COLO829 (cell line): ENCODE measurements at places on chromosomes 1 and 21.

DNA sequence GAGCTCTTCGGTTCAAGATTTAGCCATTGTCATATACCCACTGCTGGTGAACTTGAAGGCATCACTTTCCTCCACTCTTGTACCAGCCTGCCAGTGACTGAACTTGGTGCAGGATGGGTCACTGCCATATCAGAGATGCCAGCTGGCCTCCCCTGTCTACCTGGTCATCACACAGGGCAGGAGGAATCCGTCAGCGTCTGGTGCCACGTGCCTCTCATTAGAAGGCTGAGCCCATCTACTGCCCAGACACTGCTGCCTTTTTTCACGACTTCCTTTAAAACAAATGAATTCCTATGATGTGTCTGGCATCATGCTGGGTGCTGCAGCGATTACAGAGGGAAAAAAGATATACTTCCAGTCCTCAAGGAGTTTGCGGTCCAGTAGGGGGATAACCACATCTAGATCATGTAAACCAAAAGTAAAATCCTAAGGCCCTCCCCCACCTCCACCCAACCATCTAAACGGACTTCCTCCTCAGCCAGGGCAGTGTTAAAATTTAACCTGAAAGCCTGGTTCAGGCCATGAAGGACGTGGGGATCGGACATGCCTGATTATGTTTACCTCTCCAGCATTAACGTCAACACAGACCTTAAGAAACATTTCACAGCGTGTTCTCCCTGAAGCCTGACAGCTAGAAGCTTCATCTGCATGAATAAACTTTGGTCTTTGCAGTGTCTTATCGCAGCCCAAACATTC, 29.2 kb upstream of the PDE9A start:
- DNase-seq, result no peak

DNA sequence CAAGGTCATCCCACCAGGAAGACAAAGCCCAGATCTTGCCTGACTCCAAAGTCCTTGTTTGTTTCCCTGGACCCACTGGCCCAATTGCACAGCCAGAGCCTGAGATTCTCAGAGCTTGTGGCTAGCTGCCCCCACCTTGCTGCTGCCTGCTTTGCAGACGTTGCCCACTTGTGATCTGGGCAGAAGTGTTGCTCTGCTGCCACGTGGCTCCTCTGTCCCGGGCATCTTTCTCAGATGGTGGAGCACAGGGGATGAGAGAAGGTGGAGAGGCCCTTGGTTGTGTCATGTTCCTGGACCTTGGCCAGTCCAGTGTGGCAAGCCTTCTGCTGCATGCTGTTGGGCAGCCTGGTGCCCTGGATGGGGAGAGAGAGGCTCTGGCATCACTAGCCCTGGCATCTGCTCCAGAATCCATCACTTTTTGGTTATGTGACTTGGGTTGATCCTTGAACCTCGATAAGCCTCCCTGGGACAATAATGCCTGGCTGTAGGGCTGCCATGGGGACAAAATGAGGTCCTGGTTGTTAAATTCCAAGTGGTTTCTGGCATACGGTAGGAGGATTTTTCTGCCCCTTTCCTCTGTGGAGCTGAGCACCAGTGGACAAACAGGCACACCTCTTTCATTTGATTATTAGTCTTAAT, 1.5 kb upstream of the NR0B2 start:
- DNase-seq, result no peak

DNA sequence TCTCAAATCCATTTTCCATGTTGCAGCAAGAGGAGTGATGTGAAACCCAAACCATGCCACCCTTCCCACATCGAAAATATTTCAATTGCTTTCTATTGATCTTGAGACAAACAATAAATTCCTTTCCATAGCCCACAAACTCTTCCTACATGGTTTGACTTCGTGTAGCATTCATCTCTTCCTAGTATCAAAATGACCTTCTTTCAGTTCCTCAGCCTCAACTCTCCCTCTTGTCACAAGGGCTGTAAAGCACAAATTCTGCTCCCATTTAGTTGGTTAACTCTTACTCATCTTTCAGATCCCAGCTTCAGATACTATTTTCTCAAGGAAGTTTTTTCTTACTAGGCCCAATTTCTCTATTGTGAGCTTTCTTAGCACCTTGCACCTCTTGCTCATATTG, 99.0 kb downstream of the ZNF281 start:
- no peak for DNase-seq

GRCh38 chr1:56073206-56073605, 506.2 kb downstream of the PLPP3 start:
- DNase-seq, result no peak

- no peak for DNase-seq
These were observed 711 bp downstream of the GADD45A start for GRCh38 chr1:67685558-67686266.

DNA sequence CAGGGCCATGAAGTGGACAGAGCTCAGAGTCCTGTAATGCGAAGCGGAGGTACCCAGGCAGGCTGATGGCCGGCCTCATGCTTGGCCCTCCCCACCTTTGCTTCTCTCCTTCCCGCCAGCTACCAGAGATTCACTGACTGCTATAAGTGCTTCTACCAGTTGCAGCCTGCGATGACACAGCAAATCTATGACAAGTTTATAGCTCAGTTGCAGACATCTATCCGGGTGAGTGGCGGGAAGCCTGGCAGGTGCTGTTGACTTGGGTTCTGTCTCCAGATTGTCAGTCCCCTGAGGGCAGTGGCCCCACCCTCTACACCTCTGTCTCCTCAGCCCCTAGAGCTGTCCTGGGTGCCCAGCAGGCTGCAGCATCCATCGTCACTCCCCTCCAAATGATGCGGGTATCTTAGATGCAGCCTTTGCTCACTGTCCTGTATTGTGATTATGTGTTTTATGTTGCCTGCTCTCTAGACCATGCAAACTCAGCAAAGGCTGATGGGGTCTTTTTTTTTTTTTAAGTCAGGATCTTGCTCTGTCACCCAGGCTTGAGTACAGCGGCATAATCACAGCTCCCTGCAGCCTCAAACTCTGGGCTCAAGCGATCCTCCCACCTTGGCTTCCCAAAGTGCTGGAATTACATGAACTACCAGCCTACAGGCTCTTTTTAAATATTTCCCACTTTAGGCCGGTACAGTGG, 9.6 kb upstream of the BGLAP start:
- DNase-seq, result no peak

GRCh38 chr1:61237659-61238358, 155.4 kb downstream of the NFIA start:
- DNase-seq, result no peak

GRCh38 chr21:45418301-45419071, 13.5 kb downstream of the COL18A1 start:
- DNase-seq, result no peak

DNA sequence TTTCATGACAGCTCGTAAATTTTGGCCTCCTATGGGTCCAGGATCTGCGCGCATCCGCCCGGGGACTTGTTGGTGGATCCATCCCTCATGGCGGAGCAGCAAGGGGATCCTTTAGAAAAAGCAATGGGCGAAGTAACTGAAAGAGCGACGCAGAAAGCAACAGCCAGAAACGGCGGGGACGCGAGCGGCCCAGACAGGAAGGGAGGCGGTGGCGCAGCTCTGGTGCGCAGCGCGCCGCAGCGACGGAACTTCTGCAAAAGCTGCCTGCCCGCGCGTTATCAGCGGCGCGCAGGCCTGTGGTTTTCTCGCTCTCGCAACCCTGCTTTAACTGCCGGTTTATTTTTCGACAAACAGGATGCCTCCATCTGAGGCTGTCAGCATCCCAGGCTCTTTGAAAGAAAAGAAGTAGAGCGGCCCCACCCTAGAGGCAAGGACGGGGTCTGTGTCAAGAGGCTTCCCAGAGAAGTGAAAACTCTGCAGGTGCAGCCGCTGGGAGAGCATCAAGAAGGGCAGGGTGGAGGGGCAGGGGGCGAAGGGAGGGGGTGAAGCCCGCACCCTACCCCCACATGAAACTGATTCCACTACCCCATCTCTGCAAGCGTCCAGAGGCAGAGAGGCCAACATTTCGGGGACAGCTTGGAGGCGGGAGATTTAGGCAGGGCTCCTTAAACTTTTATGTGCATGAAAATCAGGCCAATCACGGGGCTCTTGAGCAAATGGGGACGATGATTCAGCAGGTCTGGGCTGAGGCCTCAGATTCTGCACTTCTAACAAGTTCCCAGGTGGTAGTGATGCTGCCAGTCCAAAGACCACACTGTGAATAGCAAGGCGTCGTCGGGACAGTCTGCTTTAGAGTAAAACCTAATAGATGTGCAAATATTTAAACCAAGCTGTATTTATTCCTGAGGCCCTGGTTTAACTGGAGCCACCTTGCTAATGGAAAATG, 22.2 kb downstream of the RUNX1 start:
- DNase-seq, result no peak

GRCh38 chr1:230977761-230978490, 735 bp downstream of the TTC13 start:
- no peak for DNase-seq

DNA sequence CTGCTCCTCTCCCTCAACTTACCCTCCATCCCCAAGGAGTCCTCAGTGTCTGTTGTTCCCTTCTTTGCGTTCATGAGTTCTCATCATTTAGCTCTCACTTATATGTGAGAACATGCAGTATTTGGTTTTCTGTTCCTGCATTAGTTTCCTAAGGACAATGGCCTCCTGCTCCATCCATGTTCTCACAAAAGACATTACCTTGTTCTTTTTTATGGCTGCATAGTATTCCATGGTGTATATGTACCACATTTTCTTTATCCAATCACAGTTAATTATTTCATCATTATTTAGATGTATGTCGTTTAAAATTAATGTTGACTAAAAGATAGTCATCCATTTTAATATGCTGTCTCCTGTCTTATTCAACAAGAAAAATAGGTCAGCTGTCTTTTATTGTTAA, 134.1 kb downstream of the CRB1 start:
- DNase-seq, result no peak

- no peak for DNase-seq
These were observed 15.9 kb upstream of the SAMD11 start for GRCh38 chr1:907611-908451.

DNA sequence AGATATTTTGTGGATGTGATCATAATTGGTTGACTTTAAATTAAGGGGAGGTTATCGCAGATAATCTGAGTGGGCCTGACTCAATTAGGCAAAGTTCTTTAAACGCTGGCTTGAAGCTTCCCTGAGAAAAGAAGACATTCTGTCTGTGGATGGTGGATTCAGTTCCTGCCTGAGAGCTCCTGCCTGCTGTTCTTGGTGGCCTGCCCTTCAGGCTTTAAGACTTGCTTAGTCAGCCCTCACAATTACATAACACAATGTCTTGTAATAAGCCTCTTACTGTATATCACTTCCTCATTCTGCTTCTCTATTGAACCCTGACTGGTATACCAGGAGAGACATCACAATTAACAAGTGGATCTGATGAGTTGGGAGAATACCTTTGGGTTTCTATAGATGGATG, 50.2 kb downstream of the KCNJ6 start:
- DNase-seq, result no peak

DNA sequence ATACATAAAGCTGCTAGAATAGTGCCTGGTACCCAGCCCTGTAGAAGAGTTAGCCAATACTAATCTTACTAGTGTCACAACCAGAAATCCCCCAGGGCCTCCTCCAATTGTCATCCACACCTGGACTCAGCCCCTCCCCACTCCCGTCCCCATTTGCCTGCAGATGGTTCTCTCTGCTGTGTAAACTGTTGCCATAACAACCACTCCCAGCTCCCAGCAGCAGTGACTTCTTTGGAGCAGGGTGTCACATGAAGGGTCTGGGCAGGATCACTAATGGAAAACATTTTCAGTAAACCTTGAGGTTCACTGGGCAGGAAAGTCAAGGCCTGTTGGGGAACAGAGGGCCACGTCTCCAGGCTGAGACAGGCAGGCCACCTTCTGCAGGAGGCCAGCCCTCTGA, 126.0 kb upstream of the IPO9 start:
- DNase-seq, result no peak

- DNase-seq, result no peak
These were observed 15.6 kb downstream of the FCGR2B start for GRCh38 chr1:161678500-161678899.

- DNase-seq, result peak; percentile 64
These were observed 67.2 kb downstream of the TTLL7 start for GRCh38 chr1:83931658-83932253.
